ENCODE measurements at places on chromosomes 1 and 21.

DNA sequence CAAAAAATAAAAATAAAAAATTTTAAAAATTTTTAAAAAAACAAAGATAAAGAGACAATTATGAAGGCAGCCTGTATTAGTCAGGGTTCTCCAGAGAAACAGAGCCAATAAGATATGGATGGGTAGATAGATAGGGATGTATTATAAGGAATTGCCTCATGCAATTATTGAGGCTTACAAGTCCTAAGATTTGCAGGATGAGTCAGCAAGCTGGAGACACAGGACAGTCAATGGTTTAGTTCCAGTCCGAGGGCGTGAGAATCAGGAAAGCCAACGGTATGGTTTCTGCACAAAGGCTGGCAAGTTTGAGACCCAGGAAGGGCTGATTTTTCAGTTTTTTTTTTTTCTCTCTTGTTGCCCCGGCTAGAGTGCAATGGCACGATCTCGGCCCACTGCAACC lies 24.1 kb upstream of the EIF4G3 start:
- DNase-seq: no peak

- DNase-seq: no peak
Observed at GRCh38 chr1:205665201-205666045, 14.9 kb downstream of the SLC45A3 start.

DNA sequence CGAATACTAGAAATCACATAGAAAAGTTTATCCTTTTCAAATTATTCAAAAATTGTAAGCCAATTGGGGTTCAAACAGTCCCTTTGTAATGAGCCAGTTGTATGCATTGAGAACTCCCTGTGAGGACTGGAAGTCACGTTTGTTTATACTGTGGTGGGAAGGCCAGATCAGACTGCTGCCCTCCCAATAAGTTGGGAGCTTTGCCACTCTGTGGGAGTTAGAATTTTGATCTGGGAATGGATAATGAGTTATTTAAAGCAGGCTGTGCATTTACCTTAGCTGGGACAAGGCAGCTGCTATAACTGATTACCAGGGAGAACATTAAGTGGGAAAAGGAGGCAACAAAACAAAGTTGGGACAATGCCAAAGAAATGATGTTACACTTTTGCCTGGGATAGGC lies 178.8 kb downstream of the SDCCAG8 start:
- DNase-seq: no peak

DNA sequence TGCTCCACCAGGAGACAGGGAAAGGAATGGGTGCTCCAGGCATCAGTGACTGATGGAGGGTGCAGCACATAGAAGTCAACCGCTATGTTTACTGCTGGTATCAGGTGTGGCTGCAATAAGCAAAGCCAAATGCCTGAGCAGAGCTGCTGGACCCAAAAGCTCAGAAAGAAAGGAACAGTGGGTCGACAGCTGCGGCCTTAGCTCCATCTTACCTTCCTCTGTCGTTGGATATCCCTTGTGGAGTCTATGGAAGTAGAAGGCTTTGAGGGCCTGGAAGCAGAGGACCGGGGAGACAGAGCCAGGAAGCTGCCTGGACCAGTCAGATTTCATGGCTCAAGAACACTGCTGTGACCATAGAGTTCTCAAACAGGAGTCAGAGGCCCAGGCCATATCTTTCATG lies 45.3 kb downstream of the RIMS3 start:
- DNase-seq: no peak

- DNase-seq: no peak
Observed at GRCh38 chr1:115467196-115467595, 129.1 kb upstream of the NGF start.

DNA sequence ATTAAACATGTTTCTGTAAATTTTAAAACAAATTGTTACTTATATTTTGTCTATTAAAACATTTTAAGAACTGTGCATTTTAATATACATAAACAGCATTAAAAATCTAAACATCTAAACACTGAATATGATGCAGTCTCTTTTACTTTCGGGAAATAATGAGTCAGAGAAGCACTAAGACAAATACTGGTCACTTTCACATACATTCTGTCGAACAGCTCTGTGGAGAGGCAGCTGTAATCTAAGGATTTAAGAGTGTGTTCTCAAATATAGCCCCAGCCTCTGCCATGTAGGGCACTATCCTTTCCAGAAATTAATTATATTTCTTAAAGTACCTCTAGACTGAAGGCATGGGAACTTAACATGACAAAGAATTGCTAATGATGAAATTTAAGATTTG lies 89.6 kb upstream of the PTGFR start:
- DNase-seq: no peak

DNA sequence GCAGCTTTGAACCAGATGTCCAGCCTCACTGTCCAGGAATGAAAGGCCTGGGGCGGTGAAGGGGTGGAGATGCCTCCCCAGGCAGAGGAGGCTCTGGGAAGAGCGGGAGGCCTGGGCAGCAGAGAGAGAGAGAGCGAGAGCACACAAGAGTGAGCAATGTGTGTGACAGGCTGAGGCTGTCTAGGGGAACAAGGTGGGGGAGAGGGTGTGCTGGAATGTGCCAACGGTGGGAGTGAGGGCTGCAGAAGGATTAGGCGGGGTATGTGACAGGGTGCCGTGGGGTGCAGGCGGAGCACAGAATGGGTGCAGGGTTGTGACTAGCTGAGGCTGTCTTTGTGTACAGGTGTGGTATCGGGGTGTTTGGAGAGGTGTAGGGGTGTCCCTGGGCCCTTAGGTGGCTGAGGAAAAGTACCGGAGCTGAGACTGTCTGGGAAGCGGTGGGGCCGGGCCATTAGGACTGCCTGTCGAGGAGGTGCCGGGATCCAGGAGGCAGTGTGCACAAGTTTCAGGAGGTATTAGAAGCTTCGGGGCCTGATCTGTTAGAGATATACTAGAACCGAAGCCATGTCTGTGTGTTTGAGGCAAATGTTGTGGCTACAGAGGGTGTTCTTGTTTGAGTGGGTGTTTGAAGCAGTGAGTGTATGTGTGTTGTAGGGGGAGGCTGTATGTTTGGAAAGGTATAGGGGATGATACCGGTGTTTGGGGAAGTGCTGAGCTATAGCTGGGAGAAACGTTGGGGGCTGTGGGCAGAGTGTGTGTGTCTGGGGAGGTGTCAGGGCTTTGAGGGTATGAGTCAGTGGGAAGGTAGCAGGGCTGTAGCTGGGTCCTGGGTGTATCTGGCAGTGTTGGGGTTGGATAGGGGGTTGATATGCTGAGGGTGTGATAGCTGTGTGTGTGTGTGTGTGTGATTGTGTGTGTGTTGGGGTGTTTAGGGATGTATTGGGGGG lies 9.1 kb downstream of the AHDC1 start:
- DNase-seq: no peak

DNA sequence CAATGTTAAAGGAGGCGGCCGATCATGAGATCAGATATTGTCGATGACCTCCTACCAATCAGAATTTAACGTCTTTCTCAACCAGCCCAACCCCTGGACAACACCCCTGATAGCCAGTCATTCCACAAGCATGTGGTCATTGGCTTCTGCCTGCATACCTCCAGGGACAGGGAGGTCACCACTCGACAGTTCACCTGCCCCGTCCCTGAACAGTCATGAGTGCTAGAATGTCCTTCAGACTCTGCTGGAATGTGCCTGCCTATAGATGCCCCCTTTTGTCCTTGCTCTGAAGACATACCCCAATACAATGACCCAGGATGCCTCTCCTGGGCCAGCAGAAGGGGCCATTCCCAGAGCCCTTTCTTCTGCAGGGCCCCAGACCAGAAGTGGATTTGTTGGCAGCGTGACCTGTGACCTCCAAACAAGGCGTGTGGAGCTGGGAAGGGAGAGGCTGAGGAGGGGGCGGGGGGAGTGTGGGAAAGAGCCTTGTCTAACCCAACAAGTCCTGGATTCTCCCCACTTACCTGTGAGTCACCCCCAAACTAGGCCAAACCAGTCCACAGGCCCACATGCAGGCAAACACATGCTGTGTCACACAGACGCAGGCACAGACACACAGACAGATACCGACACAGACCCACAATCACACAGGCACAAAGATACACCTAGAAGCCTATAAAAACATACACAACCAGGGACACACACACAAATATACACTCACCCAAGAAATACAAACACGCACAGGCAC lies 2.2 kb downstream of the CRYBG2 start:
- DNase-seq: no peak

DNA sequence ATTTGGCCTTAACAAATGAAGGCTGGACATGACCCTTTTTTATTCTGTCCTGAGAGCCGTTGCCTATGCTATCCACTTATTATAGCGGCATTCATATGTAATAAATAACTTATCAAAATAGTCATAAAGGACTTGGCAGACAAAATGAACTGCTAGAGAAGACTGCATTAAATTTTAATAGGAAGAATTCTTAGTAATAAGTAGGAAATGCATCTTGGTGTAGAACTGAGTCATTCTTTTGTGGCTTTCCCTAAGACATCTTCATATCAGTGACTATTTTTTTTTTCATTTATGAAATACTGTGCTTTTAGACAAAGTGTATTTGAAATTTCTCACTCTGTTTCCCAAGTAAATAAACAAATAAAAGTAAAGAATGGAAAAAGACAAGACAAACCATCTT lies 45.6 kb downstream of the PBX1 start:
- DNase-seq: peak; percentile 36
